ENCODE measurements at places on chromosomes 7 and 10. TPM values are rescaled to one million over a fixed set of nuclear protein-coding genes. Genes with fewer than 3 reads are reported as not detected.

GRCh38 chr10:31071232-31072005 is 39.8 kb upstream of the ZNF438 start:
- DNase-seq = no peak

- DNase-seq = no peak
These were observed 243.2 kb downstream of the SDK1 start for GRCh38 chr7:3544202-3544601.

DNA sequence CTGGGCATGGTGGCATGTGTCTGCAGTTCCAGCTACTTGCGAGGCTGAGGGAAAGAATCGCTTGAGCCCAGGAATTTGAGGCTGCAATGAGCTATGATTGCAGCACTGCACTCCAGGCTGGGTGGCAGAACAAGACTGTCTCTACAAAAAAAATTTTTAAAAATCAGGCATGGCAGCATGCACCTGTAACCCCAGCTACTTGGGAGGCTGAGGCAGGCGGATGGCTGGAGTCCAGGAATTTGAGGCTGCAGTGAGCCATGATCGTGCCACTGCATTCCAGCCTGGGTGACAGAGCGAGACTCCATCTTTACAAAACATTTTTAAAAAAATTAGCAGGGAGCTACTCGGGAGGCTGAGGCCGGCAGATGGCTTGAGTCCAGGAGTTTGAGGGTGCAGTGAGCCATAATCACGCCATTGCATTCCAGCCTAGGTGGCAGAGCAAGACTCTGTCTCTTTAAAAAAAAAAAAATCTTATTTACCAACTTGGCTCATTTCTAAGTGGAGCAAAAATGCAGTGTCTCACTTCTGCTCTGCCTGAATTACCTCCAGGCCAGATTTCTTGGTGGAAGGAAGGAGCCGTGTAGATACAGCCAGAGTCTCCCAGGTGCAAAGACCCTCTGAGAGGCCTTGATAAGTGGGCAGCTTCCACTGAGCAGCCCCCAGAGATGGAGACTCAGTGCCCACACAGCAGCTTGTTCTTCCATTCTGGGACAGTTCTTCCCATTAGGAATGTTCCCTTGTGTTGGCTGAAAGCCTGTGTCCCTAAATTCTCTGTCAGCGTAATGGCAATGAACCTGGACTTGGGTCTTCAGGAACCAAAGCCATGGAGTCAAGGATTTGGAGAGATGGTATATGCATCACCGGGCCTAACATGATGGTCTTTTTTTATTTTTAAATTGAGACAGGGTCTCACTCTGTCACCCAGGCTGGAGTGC is 30.0 kb downstream of the GTF2IRD1 start:
- DNase-seq = no peak

- no peak for DNase-seq
These were observed 196.5 kb upstream of the DGKB start for GRCh38 chr7:15099074-15099473.

Gene DLX6
- total RNA-seq = not detected

Gene PSD
- total RNA-seq = 9.7 TPM

All from HCT116 (cell line).